ENCODE measurements at places on chromosomes 4 and X.

- DNase-seq, result no peak
Measured at GRCh38 chrX:68897118-68897945, 68.5 kb downstream of the EFNB1 start.

DNA sequence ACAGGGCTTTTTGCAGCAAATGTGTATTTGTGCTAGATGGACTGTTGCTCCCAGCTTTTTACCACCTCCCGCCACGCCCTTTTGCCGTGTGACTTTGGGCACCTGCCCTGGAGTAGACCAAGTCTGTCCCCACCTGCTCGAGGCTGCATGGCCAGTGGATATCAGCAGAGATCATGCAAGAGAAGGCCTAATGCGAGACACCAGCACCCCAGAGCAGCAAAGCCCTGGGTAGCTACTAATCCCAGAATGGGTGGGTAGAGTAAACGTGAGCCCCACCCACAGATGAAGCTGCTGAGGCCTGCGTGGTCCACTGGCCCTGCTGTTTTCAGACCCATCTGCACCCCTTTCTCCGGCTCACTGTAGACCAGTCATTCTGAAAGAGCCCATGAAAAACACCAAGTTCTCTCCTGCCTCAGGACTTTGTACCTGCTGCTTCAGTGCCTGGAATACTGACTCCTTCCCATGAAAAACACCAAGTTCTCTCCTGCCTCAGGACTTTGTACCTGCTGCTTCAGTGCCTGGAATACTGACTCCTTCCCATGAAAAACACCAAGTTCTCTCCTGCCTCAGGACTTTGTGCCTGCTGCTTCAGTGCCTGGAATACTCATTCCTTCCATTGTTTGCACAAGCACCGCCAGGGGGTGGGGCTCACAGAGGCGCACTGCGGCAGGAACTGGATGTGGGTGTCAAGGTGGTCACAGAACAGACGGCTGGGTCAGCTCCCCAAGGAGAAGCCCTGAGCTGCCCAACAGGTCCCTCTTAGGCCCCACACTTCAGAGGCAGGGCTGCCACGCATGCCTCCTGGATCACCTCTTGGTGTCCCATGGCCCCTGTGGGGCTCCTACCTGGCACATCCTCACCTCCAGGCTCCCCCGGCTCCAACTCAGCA, 5.1 kb upstream of the TNIP2 start:
- DNase-seq, result no peak

- DNase-seq, result no peak
Measured at GRCh38 chr4:176123710-176124407, 58.2 kb downstream of the WDR17 start.

DNA sequence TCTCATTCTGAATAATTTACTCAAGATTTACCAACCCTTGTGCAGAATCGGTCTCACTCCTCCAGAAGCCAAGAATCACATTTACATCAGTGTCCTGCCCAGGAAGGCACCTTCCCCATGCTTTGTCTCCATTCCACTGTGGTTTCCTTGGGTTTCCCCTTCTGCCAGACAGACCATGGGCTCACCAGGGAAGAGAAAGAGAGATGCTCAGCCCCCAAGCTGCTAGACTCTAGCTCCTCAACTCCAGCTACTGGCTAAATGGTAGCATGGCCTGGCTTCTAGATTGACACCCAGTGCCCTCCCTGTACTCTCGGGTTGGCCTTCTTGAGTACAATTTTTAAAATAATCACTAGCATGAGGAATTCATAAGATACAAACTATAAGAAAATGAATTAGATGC, 12.9 kb downstream of the TLR10 start:
- DNase-seq, result no peak

DNA sequence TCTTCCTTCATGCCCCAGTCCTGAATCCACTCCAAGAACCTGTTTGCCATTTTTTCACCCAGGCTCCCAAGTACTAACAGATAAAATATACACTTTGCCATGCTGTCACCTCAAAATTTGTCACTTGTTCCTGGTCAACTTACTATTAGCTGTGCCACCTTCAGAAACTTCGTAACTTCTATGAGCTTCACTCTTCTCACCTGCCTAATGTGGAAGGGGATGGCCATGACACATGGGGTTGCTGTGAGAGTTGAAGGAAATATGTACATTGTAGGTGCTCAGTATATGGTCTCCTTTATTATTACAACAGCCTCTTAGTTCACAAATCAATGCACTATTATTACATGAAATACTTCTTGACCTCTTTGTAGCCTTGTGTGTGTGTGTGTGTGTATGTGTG, 10.4 kb downstream of the TMSB4X start:
- DNase-seq, result no peak

DNA sequence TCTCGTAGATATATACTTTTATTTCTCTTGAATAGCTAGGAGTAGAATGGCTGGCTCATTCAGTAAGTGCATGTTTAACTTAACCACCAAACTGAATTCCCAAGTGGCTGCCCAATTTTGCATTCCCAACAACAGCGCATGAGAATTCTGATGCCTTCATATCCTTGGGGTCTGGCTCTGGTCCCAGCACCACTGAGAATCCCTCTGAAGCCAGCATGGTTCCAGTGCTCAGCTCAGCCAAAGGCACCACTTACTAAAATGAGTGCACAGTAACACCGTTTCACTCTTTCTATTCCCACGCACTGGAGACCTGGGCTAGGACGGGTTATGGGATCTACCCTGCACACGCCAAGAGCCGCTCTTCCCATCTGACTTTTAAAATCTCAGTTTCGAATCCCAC, 60.4 kb downstream of the CASP3 start:
- no peak for DNase-seq

DNA sequence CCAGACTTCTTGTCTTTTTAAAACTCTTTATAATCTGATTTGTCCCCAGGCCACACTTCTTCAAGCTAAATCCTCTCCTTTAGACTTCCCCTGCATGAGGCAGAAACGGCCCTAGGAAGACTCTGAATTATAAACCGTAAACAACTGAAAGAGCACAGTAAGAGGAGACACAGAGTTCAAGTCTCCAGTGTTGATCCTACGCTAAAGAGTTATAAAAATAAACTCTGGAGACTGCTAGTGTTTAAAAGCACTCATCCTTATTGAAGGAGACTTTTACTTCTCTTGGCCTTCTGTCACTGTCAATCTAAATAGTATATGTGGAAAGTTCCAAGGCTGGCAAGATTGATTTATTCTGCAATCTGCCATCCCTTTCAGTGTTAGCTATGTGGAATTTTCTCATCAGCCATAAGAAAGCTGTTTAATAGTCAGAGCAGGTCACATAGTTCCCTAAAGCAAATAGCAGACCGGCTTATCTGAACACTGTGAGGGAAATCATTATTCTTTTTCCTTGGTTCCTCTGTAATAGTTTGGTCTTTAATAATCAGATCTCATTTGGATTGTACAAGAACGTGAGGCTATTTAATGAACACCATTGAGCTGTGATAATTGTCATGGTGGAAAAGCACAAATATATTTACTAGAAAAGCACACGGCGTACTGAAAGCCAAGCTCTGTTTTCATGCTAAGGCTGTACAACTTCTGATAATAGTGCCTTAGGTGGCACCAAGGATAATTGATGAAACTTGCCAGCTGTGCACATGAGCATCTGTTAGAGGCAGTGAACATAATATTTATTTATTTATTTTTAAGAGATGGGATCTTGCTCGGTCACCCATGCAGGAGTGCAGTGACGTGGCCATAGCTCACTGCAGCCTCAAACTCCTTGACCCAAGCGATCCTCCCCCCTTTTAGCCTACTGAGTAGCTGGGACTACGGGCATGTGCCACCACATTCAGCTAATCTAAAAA, 157.7 kb downstream of the CEP135 start:
- no peak for DNase-seq

DNA sequence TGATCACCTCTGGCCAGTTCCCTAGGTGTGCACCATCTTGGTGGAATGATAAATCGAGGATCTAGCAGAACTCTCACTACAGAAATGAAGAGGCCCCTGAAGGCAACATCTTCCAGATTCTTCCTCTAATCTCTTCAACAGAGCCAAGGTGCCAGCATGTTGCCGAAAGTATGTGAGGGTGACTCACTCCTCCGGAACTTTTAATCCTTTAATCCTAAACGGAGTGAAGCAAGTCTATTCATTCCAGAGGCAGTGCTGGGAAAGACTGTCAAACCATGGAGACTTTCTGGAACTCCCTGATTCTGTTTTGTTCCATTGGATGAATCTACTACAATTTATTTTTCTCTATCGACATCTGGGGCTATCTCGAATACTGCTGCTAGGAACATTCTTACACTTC, 68.7 kb downstream of the SUPT20HL2 start:
- DNase-seq, result no peak

DNA sequence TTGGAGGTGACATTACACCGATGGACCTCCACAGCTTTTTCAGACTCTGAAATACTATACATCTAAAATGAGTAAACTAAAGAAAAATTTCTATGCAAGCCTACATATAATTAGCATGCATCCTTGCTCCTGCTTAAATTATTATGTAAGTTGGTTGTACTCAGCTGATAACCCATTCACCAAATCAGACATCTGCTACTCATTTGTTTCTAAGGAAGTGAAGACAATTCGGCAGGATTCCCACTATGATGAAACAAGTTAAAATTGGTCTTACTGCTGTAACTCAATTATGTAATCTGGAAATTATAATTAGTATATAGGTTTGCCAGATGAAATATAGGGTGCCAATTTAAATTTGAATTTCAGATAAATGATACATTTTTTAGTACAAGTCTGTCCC, 59.5 kb upstream of the FGF13 start:
- no peak for DNase-seq

DNA sequence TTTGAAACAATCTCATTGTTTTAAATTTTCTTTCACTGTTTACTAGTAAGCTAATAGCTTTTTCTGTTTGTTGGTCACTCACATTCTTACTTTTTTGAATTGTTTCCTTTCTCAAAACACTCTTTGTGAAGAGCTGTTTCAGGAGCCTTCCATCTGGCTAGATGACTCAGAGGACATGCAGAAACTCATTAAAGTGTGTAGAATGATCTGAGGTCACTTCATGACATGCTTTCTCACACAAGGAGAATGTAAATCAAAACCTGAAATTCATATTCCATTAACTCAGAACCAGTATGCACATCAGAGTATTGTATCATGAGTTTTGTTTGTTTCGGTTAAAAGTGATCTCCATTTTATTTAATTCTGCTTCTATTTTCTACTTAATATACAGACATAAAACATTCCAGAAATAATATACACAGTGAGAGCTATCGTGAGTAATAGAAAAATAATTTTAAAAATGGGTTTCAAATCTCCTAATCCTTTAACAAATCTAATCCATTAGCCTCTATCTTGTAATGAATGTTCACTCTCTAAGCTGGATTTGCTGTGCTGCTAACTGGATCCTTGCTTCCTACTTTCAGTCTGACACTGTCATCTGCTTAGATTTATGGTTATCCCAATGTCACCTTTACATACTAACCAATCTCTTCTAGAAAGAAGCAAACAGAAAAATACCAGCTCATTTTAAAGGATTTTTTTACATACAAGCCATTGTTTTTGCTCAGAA, 449.6 kb downstream of the FSTL5 start:
- no peak for DNase-seq

GRCh38 chr4:143359644-143360193, 23.0 kb downstream of the GAB1 start:
- DNase-seq, result peak; percentile 43

- peak; percentile 20 for DNase-seq
Measured at GRCh38 chr4:3388471-3389232, 53.1 kb upstream of the HGFAC start.

- DNase-seq, result no peak
Measured at GRCh38 chr4:174224550-174224949, 58.9 kb downstream of the FBXO8 start.

DNA sequence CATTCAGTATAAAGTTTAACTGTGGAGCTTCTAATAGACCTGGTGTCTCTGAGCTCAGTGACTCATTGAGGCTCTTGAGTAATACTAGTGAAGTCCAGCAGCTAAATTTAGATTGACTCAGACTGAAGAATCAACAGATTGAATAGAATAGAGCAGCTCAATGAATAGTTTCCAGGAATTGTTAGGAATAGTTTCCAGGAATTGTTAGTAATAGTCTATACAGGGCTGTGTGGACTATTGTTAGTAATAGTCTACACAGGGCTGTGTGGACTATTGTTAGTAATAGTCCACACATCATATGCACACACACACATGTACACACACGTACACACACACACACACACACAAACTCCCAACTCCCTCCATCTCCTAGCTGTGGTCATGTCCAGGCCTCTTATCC, 3.0 kb downstream of the GIMD1 start:
- no peak for DNase-seq

GRCh38 chr4:11313157-11313943, 115.3 kb downstream of the HS3ST1 start:
- DNase-seq, result no peak

GRCh38 chr4:185787926-185788679, 23.9 kb downstream of the SORBS2 start:
- DNase-seq, result no peak

DNA sequence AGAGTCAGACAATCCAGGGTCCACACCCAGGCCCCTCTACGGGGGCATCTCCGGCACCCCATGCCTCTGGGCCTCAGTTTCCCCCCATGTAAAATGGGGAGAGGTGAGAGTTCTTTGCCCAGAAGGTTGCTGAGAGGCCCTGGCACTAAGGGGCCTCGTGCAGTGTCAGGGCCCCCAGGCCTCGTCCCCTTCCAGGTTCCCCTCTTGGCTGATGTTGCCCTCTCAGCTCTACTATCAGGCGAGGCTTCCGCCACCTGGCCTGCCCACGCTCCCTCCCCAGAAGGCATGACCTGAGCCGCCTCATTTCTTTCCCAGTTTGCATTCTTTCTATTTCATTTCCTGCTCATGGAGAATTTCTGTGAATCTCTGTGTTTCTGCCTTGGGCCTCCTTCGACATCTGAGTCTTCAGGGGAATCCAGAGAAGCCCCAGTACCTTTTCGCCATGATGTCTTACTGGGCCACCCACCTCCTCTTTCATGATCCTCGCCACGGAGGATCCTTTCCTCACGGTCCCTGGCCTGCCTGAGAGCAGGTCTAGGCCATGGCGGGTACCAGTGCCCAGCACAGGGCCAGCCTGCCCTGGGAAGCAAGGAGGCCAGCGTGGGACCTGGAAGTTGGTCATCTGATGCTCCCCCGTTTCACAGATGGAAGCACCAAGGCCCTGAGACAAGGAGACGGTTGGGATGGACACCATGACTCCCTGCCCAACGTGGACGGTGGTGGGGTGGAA, 21.9 kb upstream of the MRFAP1 start:
- no peak for DNase-seq

DNA sequence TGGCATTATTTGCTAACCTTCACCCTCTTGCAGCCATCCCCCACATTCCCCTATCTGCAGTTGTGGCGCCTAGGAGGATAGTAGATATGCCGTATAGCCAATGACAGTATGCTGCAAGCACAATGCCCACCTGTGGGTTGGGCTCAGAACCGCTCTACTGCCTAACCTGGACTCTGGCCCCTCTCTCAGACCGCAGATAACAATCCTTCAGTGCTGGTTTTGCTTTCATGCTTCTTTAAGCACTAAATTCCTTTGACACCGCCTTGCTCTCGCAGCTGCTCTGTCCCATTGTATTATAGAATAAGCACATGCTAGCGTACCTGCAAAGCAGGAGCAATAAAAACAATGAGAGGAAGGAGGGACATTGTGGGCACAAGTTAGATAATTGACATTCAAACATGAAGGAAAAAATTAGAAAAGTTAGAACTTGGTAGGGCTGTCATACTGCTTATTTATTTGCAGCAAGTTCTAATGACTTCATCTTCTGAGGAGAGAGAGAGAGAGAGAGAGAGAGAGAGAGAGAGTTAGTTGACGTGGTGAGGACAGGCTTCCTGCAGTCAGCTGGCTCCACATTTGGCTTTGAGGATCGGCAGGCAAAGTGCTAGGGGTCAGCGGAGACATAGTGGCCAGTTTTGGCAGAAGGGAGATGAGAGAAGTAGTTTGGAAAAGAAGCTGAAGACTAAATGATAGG, 55.8 kb downstream of the WWC2 start:
- DNase-seq, result no peak

- no peak for DNase-seq
Measured at GRCh38 chr4:86544310-86544966, 49.7 kb upstream of the PTPN13 start.
